ENCODE measurements at places on chromosomes 3 and 15.

- no peak for DNase-seq
Measured at GRCh38 chr3:132867526-132867925, 145.3 kb upstream of the NPHP3 start.

DNA sequence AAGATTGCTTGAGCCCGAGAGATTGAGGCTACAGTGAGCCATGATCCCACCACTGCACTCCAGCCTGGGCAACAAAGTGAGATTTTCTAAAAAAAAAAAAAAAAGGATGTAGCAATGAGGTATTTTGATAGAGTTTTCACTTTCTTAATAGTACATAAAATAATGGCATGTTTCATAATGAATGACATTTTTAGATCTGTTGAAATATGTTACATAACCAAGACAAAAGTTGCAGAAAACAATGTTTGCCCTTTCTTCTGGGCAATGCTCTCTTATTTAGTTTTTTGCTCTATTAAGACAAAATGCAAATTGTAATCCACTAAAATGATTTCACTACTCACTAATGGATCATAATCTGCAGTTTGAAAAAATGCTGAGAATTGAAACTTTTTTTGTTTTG lies 4.4 kb upstream of the MAPK6 start:
- DNase-seq, result no peak

- DNase-seq, result peak; percentile 19
Measured at GRCh38 chr15:66389098-66389858, 2.6 kb downstream of the MAP2K1 start.

DNA sequence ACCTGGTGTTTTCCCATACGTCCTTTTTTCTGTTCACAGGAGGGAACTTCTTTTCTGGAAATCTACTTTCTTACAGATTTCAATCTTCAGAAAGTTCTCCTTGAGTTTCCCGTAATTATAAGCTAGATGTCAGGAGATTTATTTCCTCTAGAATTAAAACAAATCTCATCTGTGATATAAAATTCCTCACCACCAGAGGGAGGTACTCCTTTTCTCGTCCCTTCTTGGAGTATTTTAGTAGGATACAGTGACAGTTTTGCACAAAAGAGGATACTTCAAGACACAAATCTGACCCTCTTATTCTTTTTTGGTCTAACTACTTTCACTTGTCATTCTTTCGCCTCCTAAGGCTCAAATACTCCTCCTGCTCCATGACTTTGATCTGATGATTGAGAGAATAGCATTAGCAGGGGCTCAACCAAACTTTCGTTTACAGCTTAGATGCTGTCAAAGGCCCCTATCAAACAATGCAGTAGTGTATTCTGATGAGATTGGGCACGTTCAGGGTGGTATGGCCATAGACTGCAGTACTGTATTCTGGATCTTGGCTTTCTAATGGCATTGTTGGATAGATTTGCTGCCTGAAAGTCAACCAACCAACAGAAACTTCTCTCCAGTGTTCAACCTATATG lies 38.0 kb downstream of the TMEM41A start:
- no peak for DNase-seq

DNA sequence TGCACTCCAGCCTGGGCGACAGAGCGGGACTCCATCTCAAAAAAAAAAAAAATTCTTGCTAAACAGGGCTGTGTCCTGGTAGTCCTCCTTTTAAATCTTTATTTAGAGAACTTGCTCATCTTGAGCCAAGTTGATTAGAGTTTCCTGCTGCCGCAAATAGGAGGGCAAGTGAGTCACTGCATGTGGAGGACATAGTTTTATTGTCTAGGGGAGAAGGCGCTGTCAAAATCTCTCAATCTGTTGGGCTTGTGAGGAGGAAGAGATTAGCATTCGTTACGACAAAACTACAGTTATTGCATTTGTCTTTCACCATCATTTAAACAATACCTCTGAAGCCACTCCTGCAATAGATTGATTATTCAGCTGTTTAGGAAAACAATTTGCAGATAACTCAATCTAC lies 11.5 kb downstream of the MUC4 start:
- no peak for DNase-seq

DNA sequence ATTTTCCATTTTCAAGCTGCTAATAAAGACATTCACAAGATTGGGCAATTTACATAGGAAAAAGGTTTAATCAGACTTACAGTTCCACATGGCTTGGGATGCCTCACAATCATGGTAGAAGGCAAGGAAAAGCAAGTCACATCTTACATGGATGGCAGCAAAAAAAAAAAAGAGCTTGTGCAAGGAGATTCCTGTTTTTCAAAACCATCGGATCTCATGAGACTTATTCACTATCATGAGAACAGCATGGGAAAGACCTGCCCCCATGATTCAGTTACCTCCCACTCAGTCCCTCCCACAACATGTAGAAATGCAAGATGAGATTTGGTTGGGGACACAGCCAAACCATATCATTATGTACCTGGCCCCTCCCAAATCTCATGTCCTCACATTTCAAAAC lies 202.0 kb downstream of the FNDC3B start:
- no peak for DNase-seq

GRCh38 chr3:179610066-179610465 lies 5.5 kb downstream of the NDUFB5 start:
- no peak for DNase-seq

GRCh38 chr15:49528289-49528688 lies 92.3 kb downstream of the FAM227B start:
- DNase-seq, result no peak

- DNase-seq, result no peak
Measured at GRCh38 chr3:20091331-20092047, 51.2 kb downstream of the KAT2B start.

DNA sequence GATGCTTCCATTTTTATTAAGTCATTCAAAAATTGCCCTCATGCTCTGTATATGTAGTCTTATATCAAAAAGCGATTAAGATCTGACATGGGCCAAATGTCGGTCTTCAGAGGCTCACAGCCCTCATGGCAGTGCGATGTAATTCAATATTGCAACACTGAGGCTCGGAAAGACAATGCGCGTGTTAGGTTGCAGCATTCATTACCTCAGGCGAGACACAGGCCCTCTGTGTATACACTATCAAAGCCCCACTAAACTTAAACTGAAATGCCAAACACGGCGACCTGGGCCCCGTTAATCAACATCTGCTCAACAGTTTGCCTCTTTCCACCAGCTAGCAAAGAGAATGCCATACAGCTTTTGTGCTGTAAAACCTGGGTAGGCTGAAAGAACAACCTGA lies 413.4 kb downstream of the ERC2 start:
- no peak for DNase-seq

GRCh38 chr3:86989006-86989405 lies 1.9 kb downstream of the VGLL3 start:
- DNase-seq, result no peak

- DNase-seq, result no peak
Measured at GRCh38 chr3:37934631-37935289, 55.8 kb upstream of the VILL start.

DNA sequence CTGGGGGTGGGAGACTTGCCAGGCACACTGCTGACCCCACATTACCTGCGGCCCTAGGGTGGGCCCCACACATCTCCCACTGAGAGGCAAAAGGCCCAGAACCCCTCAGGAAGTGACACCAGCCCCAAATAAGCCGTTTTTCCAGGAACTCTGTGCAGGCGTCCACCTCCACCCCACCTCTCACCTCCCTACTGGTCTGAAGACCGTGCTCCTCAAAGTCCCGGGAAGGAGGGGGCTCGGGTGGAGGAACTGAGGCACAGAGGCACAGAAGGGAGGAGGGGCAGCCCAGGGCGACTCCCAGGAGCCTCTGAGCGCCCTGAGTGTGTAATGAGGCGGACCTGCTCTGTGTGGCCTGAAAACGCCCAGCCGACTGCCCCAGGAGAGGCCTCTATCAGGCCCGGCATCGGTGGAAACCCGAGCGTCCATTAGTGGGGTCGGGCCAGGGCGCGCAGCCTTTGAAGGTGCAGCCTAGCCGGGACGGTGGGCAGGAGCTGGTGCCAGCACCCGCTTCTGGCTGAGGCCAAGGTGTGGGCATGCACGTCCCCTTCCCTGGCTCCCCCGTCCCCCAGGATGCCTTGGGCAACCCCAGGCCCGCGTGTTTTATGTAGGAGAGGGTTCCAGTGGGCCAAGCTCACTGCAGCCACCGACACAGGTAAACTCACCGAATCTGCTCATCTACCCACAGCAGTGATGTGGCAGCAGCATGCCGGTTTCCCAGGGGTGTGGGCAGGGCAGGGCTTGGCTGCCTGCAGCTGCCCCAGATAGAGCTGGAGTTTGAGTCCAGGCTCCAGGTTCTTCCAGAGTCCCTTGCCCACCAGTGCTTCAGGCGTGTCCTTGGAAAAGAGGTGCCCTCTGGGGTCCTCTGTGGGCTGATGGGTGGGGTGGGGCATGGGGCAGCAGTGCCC lies 55.8 kb downstream of the DNAJB8 start:
- no peak for DNase-seq

Data from CD4-positive, alpha-beta T cell (primary cell).